ENCODE measurements at places on chromosomes 12 and 14.

DNA sequence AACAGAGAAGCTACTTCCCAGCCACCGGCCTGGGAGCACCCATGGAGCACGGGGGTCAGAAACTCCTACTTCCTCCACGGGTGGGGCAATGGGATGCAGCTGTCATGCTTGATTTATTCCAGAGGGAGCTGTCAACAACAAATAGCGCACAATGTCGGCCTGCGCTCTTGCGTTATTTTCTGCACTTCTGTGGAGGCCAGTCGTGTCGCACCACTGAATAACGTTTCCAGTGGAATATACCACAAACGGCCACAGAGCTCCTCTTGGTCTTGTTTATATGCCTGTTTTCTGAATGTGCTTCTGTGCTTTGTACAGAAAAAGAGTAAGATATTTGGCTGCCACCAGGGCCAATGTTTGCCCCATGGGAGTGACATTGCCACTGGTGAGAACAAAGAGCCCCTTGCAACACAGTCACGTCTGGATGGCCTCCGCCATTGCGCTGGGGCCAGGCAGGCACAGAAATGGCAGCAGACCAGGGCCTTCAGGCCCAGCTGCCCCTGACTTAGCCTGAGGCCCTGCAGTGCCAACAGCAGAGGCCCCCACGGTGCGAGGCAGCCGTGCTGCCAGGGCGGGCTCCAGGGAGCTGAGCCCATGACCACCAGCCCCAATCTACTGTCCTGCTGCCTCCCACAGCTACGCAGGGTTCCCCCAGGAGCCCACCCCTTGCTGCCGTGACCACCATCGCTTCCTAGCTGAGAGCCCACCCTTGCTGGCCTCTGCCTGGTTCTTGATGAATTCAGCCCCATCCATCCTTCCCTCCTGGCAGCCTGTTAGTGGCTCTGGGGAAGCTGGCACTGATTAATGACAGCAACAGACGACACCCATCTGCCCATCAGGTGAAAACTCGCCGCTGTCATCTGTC lies 28.9 kb upstream of the TMEM179 start:
- DNase-seq, result no peak

- DNase-seq, result no peak
These were observed 40.8 kb downstream of the DBX2 start for GRCh38 chr12:45010059-45010458.

- DNase-seq, result no peak
These were observed 110.5 kb downstream of the ARF6 start for GRCh38 chr14:50003213-50004021.

DNA sequence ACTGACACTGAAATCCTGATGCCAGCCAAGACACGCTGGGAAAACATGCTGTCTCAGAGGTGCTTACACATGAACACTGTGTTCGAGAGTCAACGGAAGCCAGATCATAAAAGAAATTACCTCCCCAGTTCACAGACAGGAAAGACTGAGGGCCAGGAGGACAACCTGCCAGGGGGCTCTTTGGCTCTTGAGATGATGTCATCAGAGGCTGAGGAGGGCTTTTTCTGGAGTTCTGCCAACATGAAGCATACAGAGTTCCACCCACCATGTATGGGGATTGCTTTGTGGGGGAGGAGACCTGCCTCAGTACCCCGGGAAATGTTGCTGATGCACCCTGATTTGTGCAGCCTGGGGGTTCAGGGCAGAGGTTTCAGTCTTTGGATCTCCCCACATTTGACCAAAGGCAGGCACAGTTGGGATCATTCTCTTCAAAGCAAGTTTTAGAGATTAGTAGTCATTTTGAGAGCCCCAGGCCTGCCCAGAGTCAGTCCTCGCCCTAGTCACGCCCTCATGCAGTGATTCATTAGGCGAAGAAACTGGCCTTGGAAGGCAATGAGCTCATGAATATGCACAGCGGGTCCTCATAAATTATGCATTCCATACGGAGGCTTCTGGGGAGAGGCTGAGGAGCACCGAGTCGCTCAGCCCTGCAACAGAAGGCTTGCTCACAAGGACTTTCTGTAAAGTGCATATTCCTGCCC lies 34.9 kb upstream of the EML1 start:
- DNase-seq, result no peak

DNA sequence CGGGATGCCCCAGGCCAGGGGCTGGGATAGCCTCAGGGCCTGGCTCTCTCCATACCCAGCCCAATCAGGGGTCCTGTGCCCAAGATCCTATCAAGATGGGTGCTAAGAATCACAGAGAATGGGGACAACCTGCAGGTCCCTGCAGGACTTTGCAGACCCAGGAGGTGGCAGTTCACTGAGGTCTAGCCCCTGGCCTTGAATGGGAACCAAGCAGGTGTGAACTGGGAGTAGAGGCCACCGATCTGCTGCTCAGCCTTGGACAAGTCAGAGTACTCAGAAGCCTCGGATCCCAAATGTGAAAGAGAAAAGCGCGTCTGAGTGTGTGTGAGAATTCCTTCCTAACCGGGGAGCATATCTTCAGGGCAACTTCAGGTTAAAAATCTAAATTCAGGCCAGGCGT lies 76.2 kb downstream of the ARL6IP4 start:
- DNase-seq, result no peak

- no peak for DNase-seq
These were observed 54.2 kb downstream of the PTPRQ start for GRCh38 chr12:80498059-80498728.

- DNase-seq, result peak; percentile 64
These were observed 165.7 kb downstream of the SRGAP1 start for GRCh38 chr12:64010069-64010686.

GRCh38 chr12:98758331-98758730 lies 113.2 kb downstream of the APAF1 start:
- no peak for DNase-seq

GRCh38 chr12:11534064-11534463 lies 115.4 kb upstream of the ETV6 start:
- no peak for DNase-seq

GRCh38 chr12:54128416-54128815 lies 60.4 kb downstream of the SMUG1 start:
- no peak for DNase-seq

DNA sequence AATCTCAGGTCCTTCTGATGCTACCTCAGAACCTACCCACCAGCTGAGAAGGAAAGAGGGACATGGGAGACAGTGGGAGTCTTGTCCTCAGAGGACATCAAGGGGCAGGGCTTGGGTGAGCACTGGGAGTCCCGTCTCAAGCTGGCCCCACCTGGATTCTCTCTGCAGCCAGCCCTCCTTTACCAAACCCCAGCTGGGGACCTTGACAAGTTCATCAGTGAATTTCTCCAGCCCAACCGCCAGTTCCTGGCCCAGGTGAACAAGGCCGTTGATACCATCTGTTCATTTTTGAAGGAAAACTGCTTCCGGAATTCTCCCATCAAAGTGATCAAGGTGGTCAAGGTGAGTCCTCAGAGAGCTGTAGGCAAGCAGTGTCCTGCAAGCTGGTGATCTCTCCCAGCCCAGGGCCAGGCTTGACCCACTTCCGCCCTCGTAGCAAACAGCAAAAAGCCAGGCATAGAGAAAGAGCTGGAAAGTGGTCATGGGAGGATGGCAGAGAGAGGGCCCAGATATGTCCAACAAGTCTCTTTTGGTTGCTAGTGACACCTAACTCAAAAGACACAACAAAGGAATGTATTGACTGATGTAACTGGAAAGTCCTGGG lies 14.2 kb upstream of the OAS2 start:
- DNase-seq, result no peak

DNA sequence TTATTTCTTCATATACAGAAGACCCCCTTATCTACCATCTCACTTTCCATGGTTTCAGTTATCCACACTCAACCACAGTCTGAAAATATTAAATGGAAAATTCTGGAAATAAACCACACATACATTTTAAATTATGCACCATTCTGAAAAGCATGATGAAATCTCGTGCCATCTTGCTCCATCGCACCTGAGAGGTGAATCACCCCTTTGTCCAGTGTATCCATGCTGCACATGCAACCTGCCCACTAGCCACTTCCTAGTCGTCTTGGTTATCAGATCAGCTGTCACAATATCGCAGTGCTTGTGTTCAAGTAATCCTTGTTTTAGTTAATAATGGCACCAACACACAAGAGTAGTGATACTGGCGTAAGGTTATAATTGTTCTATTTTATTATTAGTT lies 145.7 kb downstream of the C12orf42 start:
- no peak for DNase-seq

GRCh38 chr14:68250927-68251768 lies 431.6 kb downstream of the RAD51B start:
- no peak for DNase-seq

GRCh38 chr12:113236539-113237399 lies 15.5 kb downstream of the TPCN1 start:
- no peak for DNase-seq

DNA sequence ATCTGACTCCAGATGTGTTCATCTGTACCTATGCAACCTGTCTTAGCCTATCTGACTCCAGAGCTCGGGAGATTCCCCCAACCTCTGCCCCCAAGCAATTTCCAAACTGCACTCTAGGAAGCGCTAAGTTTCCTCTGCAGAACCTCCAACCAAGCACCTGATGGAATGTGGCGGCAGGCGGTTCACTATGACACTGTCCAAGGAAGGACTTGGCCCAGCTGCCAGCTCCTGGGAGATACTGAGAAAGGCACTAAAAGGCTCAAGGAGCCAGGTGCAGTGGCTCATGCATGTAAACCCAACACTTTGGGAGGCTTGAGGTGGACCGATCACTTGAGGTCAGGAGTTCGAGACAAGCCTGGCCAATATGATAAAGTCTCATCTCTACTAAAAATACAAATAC lies 244.0 kb downstream of the BCL11B start:
- DNase-seq, result no peak

DNA sequence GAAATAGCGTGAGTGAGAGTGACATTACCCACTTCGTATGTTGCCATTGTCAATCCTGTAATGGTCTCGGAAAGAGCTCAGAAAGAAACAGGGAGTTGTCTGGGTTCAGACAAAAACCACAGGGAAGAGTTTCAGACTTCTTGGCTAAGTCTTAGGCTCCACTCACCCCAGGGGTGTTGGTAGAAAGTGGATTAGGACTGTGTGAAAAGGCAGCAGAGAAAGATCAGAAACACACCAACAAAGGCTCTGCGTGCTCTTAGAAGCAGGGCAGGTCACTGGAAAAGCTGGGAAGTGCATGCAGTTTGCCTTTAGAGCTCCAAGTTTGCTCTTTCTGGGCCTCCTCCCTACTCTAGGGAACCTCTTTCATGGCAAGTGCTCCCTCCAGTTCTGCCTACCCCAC lies 106.1 kb upstream of the PLXNC1 start:
- DNase-seq, result no peak

DNA sequence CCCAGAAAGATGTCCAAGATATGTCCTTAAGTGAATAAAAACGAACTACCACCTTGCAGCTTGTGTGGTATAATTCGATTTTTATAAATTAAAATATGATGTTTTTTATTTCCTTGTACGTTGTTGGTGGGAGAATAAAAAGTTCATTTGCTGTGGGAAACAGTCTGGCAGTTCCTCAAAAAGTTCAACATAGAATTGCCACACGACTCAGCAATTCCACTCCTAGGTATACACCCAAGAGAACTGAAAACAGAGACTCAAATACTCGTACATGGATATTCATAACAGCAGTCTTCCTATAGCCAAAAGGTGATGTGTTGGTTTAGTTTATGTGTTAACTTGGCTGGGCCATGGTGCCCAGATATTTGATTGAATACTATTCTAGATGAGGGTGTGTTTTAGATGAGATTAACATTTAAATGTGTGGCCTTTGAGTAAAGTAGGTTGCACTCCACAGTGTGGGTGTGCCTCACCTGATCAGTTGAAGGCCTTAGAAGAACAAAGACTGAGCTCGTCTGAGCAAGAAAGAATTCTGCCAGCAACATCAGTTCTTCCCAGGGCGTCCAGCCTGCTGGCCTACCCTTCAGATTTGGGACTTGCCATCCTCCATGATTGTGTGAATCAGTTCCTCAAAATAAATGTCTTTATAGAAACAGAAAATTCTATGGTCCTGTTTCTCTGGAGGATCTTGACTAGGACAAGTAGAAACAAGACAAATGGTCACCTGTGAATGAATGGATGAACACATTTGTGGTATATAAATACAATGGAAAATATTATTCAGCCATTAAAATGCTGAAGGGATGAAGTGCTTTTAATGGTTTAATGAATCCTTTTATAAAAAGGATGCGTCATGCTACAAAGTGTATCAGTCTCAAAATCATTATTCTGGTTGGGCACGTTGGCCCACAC lies 5.1 kb upstream of the DENR start:
- no peak for DNase-seq

DNA sequence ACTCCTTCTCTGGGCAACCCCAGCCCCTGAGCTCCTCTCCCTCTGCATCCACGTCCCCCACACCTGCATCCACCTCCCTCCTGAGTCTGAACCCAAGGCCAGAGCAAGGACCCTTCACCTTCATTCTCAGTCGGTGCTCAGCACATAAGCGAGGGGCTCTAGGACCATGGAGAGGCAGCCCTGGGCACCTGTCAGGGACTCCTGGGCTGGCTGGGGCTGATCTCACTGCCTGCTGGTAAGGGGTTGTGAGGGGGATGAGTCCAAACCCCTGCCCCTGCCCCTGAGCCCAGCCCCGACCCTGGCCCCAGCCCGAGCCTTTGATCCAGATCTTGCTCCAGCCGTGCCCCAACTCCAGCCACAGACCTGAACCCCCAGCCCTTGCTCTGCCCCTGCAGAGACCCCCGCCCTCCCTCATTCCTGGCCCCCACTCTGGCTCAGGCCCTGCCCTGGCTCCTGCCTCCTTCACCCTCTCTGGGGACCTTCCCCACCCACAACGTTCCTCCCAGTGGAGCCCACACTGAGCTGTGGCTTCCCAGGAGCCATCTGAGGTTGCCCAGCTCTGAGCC lies 888 bp upstream of the CCDC197 start:
- no peak for DNase-seq

DNA sequence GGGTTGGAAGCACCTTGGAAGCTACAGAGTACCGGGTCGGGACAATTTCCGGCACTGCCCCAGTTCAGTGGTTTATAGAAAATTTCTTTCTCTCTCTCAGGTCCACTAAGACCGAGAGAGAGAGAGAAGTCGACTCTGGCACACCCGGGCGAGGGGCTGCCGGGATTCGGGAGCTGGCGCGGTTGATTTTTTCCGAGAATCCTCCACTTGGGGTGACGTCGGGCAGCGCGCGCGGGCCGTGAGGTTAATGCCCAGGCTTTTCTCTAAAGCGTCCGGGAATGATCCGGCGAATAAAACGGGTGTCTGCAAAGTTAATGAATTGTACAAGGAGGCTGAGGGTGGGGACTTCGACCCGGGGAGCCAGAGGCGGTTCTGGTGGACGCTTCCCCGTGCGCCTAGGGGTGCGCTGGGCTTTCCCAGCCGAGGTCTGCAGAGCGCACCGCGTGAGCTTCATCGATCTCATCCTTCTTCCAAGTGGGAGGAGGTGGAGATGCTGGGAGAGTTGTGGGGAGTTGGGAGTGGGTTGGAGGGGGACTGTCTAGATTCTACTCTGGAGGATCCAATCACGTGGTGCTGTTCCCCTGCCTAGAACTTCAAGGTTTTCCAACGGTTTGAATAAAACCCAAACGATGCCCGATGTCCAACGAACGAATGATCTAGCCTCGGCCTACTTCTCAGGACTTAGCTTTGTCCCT lies 51.9 kb upstream of the TBX3 start:
- no peak for DNase-seq

GRCh38 chr12:95057424-95057823 lies 16.0 kb downstream of the NR2C1 start:
- DNase-seq, result no peak
